ENCODE measurements at places on chromosomes 16 and 17.

DNA sequence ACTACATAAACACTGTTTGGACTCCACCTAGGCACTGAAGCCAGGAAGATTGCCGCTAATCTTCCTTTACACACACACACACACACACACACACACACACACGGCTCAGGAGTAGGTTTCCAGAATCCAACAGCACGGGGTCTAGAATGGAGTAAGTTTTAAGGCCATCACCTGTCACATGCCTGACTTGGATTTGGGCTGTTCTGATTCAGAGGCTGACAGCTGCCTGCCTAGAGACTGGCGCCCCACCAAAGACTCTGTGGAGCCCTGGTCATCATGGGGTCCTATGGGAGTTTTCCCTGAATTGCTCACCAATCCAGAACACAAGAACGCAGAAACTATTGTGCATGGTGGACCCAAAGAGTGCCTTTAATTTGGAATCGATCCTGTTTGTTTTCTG, 10.9 kb downstream of the CDRT4 start:
- no peak for DNase-seq

DNA sequence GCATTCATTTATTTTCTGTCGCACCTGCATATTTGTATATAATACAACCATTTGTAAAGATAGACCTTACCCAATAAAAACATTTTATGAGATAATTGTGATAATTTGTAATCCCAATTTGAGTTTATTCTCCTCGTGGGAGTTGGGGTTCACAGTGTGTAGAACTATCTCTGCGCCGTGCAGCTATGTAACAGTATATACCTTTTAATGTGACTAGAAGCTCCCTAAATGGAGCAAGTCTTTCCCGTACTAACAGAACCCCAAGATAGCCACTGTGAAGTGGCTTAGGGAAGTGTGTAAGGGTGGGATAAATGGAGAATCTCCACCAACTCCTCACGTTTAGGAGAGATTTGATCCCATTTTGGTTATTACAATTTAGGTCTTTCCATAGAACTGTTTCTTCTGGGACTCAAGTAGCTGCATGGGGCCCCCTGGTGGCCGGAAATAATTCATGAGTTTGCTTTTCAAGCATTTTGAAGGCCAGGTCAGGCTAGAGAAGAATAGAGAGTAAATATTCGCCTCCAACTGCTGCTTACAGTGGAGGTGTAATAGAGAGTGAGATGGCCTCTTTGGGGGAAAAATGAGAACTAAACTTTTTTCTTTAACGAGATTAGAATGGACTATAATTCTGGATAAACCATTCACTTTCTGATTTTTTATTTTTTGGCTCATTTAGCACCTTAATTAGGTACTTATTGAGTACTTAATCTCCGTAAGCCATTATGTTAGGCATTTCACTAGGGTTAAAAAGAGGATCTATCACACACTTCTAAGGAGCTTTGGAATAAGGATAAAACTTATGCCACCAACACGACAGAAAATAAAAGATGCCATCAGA, 4.5 kb downstream of the TMEM100 start:
- DNase-seq = peak; percentile 45

- no peak for DNase-seq
Observed at GRCh38 chr17:50864747-50865059, 1.5 kb downstream of the TOB1 start.

GRCh38 chr16:29665294-29666077, 2.4 kb downstream of the SPN start:
- DNase-seq = no peak

DNA sequence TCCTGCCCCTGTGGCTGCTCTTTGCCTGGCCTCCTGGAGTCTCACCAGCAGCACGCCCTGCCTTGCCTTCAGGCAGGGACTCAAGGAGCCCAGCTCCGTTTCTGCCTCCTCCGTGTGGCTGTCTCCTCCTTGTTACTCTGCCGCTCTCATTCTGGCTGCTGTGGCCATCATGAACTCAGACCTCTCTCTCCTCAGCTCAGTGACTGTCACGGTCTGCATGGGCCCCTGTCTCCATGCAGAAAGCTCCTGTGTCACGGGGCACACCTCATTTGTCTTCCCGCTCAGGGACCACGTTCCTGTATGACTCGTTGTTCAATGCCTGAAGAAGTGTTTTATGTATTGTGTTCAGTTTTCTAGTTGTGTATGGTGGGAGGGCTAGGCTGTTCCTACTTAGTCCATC, 25.3 kb downstream of the RPTOR start:
- DNase-seq = no peak

DNA sequence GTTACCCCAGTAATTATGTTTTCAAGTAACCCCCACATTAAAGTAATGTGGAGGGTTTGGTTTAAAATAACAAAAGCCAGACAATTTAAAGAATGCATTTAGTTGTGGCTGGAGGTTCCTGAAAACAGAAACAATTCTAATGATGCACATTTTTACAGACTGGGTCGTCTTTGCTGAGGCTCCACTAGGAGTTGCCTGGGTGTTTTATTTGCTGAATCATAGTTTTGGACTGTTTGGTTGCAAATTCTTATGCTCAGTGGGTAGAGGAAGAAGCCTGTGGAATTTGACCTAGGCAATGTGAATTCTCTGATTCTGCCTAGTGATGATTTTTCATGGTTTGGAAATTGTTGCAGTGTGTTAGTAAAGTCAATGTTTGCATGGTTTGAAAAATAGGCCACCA, 16.3 kb downstream of the SHISA9 start:
- no peak for DNase-seq

- DNase-seq = no peak
Observed at GRCh38 chr17:49604314-49604869, 28.7 kb downstream of the NXPH3 start.

GRCh38 chr17:78272181-78272913, 40.9 kb downstream of the TMEM235 start:
- no peak for DNase-seq

- DNase-seq = peak; percentile 20
Observed at GRCh38 chr17:59277031-59277430, 54.4 kb upstream of the YPEL2 start.

GRCh38 chr16:11175787-11176341, 80.1 kb downstream of the SOCS1 start:
- DNase-seq = no peak

- no peak for DNase-seq
Observed at GRCh38 chr17:19312406-19312805, 50.1 kb downstream of the B9D1 start.

- DNase-seq = no peak
Observed at GRCh38 chr16:67963662-67964321, 4.6 kb downstream of the SLC12A4 start.

- DNase-seq = no peak
Observed at GRCh38 chr16:871562-872345, 71.2 kb upstream of the GNG13 start.

- DNase-seq = no peak
Observed at GRCh38 chr17:50505591-50506130, 2.6 kb upstream of the MYCBPAP start.

GRCh38 chr16:3954411-3954921, 74.0 kb upstream of the CREBBP start:
- DNase-seq = no peak

GRCh38 chr16:69318177-69318910, 7.2 kb downstream of the VPS4A start:
- no peak for DNase-seq

- no peak for DNase-seq
Observed at GRCh38 chr17:61144617-61145564, 254.8 kb upstream of the TBX2 start.

DNA sequence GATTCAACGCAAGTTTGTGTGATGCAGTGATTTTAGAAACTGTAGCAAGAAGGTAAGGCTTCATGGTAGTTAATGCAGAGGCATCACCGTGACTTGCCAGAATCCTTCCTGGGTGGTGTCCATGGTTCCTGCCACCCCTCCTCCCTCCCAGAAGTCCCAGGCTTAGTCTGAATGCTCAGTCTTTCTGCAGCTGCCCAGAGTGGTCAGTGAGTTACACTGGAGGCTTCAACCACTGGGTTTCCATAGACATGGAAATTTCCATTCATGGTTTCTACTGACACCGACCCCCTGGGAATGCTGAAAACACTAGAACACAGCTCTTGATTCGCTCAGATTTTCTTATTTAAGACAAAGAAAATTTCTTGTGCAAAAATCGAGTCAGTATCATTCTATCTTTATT, 159.4 kb upstream of the HSBP1 start:
- DNase-seq = no peak

DNA sequence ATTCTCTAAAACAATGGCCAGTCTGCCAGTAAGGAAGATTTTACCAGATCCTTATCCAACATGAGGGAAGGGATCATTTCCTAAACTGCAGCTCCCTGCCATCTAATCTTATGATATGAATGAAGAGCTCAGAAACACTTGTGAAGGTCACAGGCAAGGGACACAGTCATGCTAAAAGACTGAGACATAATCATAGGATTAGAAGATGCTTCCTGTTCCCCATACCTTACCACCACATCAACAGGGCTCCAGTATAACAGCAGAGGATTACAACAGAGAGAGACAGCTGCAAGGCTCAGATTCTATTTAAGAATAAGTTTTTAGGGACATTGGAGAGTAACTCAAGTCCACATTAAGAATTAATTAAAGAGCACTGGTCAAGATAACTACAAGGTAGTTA, 93.3 kb downstream of the BRIP1 start:
- DNase-seq = no peak

GRCh38 chr17:45237686-45238085, 16.0 kb downstream of the FMNL1 start:
- DNase-seq = no peak

- no peak for DNase-seq
Observed at GRCh38 chr17:74485841-74486240, 19.4 kb downstream of the CD300A start.

- DNase-seq = peak; percentile 40
Observed at GRCh38 chr17:77235370-77235941, 94.7 kb downstream of the SEC14L1 start.

DNA sequence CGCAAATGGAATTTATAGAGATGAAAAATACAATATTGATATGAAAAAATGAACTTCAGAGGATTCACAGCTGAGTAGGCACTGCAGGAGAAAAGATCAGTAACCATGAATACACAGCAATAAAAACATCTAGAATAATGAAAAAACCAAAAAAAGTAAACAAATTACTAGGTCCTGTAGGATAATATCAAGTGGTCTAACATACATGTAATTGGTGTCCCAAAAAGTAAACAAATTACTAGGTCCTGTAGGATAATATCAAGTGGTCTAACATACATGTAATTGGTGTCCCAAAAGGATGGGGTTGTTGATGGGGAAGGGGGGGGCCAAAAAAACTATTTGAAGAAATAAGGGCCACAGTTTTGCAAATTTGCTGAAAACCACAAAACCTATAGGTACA, 43.4 kb downstream of the ZNF18 start:
- no peak for DNase-seq

GRCh38 chr17:49490276-49490675, 4.8 kb upstream of the NGFR start:
- DNase-seq = no peak

DNA sequence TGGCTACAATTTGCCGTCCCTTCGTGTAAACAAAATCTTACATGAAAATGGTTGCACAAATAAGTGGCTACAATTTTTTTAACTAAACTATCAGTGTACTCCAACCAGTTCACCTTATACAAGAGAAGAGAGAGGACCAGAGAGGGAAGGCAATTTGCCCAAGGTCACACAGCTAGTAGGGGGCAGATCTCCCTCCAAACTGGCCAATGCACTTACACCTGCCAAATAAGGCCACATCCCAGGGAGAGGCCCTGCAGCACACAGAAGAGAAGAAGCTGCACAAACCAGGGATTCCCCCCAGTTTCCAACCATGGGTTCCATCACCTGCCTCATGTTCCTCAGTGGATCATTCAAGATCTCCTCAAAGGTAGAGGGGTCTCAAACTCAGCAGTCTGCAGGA, 349.9 kb downstream of the SOX9 start:
- DNase-seq = no peak

- no peak for DNase-seq
Observed at GRCh38 chr17:9206410-9206703, 185.0 kb downstream of the NTN1 start.

DNA sequence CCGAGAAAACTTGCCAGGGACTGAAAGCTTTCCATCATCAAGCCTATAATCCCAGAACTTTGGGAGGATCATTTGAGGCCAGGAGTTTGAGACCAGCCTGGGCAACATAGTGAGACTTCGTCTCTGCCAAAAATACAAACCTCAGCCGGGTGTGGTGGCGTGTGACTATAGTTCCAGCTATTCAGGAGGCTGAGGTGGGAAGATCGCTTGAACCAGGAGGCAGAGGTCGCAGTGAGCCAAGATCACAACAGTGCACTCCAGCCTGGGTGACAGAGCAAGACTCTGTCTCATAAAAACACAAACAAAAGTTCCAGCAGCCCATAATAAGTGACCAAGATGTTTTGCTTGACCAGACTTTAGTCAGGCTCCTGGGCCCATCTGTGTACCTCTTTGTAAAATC, 1.9 kb downstream of the MEAK7 start:
- no peak for DNase-seq

GRCh38 chr16:79593074-79593531, 7.4 kb downstream of the MAF start:
- peak; percentile 48 for DNase-seq

DNA sequence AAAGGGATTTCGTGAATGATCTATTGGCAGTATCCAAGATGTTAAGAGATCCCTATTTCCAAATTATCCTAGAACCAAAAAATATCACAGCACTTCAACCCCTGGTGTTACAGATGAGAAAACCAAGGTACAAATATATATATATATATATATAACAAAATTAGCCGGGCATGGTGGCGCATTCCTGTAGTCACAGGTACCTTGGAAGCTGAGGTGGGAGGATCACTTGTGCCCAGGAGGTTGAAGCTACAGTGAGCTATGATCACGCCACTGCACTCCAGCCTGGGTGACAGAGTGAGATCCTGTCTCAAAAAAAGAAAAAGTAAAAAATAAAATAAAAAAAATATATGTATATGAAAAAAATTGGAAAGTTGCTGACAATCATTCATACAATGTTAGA, 637 bp upstream of the CLN3 start:
- DNase-seq = no peak

DNA sequence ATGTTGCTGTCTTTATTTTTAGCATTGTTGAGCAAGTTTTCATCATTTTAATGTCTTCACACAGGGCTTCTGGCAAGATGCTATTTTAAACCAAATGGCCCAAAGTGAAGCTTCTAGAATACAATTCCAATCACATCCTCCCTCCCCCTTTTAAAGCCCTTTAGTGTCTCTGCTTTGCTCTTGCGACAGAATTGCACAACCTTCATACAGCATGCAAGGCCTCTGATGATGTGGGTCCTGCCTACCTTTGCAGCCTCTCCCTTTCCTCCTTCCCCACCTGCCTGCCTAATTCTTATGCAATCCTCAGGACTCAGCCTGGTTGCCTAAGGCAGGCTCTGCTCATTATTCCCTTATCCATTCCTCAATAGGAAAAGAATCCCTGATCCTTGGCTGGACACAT, 381.7 kb downstream of the SLC39A11 start:
- DNase-seq = no peak

DNA sequence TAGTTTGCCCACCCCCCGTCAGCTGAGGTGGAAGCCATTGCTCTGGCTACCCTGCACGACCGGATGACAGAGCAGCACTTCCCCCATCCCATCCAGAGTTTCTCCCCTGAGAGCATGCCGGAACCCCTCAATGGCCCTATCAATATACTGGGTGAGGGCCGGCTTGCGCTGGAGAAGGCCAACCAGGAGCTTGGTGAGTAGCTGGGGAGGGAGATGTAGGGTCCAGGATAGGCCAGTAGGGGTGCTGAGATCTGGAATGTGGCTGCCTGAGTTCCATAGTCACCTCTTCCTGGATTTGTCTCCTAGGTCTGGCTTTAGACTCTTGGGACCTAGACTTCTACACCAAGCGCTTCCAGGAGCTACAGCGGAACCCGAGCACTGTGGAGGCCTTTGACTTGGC, 6.4 kb downstream of the PFAS start:
- no peak for DNase-seq

Data from Ammon's horn (tissue), 1 donor.